ENCODE measurements at places on chromosomes 2 and 18.
A peak's percentile ranks its signal among the peaks of the same experiment; 100 is the strongest.

GRCh38 chr2:151478011-151478410, 68.3 kb downstream of the RIF1 start:
- DNase-seq, result peak; percentile 10

DNA sequence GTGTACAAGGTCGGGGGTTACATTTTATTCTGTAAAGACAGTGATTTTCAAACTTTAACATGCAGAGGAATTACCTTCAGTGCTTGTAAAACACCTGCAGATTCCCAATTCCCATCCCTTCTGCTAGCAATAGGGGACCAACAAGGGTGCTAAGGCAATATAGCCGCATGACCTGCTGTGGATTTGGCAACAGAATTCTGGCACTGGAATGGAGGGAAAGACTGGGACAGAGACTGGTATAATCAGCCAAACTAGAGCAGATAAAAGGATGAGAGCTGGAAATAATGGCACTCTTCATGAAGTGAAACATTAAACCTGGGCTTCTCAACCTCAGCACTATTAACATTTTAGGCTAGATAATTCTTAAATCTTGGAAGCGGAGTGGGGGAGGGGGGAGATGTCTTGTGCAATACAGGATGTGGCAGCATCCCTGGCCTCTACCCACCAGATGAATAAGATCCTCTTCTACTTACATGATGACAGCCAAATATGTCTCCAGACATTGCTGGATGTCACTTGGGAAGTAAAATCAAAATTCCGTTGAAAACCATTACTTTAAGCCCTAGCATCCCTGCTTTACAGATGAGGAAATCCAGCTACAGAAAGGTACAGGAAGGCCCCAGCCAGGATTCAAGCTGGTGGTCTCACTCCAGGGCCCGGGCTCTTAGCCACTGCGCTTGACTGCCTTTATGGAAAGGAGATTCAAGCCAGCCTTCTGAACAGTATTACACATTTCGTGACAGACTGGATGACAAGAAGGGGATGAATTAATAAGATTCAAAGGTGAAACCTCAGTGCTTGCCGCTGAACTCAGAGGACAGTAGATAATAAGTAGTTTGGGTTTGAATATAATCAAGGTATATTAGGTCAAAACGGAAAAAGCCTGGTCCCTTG, 1.7 kb downstream of the EVA1A start:
- peak; percentile 53 for DNase-seq

DNA sequence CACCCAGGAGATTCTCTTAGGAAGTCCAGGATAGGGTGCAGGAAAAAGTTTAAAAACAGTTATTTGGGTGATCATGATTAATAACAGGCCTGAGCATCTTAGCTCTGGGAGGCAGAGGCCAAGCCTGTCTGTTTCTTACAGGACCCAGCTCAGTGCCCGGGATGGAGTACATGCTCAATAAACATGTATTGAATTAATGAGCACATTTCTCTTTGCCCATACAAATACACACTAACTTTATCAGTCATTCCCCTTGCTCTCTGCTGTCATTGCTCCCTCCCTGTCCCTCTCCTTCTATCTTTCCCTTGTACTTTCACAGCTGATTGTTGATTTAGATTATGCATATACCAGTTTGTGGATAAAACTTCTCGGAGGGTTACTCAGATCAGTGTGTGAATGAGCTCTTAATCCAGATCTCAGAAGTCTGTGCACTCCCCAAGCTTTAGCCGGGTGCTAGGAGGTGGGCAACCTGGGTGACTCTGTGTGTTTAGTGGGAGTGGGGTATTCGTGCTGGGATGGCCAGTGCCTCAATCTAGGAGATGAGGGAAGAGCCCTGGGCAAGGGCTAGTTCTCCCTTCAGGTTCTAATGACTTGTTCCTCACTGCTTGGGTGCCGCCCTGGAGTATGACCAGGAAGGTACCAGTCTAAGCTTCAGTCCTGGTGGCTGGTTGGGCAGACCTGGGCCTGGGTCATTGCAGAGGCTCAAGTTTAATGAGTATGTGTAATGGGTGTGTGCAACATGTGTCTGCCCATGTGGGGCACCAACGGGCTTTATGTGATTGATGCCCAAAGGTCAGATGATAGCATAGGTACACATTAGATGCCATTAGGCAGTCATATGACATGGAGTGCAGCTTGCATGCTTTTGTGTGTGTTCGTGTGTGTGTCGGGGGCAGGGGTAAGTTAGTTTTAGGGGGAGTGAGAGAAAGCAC, 10.6 kb downstream of the EMX1 start:
- no peak for DNase-seq

DNA sequence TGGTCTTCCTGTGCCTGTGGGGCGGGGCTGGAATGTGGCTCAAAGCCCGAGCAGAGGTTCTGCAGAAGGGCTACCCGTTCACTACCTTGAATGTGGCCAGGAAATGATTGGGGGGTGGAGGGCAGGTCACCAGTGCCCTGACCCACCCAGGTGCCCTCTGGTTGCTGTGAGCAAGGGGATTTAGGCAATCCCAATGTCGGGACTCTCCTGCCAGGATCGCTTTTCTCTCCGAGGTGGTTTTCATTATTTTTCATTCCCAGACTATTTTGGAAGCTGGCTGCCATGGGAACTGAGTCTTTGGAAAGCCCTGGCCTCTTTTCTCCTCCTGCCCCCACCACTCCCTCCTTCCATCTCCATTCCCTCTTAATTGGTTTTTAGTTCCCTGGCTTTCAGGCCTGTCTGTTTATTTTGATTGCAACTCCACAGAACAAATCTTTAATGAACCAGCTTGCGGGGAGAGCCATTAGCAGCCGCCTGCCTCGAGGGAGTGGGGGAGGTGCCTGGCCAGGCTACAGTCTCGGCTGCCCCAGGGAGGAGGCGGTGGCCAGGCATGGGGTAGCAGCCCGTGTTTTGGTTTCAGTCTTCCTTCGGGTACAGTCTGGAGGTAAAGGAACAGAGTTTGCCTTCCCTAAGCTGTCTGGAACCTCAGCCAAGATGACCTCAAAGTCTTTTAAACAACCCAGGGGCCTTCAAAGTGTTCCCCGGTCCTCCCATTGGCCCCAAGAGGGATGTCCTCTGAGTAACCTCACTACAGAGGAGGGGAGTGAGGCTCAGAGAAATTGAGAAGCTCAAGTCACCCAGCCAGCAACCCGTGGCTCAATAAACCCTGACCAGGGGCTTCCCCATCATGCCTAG, 114.4 kb upstream of the HAAO start:
- DNase-seq, result peak; percentile 90

- no peak for DNase-seq
Observed at GRCh38 chr2:60652832-60653340, 99.4 kb upstream of the BCL11A start.

DNA sequence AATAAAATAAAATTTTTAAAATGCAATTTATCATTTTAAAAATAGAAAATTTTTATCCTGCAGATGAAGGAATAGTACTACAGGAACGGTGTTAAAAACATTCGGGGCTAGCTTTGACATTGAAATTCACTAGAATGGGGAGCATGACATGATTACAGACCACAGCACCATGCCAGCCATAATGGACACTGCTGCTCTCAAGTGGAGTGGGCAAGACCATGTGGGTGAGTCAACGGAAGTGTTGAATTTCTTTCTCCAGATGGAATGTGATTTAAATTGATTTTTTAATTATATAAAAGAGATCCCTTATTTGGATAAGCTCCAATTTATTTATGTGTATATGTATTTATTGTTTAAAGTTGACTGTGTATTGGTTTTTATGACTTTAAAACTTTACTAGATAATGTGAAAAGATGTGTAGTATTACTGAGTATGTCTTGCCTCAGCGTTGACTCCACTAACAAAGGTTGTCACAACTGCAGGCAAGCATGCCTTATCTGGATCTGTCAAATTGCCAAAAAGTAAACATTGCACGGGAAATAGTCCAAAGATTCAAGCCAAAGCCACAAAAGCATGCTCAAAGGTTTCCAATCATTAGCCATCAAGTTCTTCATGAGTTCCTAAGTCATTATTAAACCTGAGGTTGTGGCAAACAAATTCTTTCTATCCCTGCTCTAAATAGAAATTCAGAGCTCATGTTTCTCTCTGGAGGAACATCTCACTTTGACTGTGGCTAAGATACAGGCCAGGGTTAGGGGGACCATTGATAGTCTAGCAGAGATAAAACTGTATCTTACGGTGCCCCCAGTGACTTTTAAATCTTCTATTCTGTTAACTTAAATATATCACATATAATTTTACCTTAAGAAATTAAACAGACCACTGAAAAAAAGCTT, 536.9 kb downstream of the TMX3 start:
- peak; percentile 99 for DNase-seq

DNA sequence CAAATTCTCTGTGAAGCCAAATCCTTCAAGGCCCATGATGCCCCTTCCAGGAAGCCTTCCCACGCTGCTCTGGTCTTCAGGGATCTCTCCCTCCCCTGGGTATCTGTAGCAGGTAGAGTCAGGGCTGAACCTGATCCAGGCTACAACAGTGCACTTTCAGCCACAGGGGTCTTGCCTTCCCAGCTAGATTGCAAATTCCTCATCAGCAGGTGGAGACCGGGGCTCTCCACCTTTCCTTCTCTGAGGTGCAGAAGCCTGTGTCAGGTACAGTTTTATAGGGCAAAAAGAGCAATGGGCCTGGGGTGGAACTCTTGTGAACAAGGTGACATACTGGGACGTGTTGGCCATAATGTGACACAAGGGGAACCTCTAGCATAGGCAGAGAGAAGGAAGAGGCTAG, 312.9 kb downstream of the MYCN start:
- no peak for DNase-seq

DNA sequence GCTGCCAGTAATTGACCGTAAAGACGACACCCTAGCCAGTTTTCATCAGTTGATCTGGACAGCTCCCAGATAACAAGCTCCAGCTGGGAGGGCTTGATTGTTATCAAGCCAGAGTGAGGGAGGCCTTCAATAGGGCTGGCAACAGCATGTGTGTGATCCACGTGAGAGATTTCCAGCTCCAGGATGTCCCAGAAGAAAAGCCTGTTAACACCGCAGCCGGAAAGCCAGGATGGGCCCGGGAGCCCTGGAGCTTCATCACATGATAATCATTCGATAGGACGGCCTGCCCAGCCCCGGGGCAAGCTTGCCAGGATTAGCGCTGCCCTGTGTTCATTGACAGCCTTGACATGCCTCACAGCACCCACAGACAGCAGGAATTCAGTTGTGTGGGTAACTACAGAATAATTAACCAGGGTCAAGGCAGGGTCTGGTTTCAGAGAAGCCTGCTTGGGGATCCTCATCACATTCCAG, 182.5 kb downstream of the C1D start:
- DNase-seq, result peak; percentile 94

- DNase-seq, result peak; percentile 67
Observed at GRCh38 chr2:200625958-200626363, 40.1 kb downstream of the AOX1 start.

DNA sequence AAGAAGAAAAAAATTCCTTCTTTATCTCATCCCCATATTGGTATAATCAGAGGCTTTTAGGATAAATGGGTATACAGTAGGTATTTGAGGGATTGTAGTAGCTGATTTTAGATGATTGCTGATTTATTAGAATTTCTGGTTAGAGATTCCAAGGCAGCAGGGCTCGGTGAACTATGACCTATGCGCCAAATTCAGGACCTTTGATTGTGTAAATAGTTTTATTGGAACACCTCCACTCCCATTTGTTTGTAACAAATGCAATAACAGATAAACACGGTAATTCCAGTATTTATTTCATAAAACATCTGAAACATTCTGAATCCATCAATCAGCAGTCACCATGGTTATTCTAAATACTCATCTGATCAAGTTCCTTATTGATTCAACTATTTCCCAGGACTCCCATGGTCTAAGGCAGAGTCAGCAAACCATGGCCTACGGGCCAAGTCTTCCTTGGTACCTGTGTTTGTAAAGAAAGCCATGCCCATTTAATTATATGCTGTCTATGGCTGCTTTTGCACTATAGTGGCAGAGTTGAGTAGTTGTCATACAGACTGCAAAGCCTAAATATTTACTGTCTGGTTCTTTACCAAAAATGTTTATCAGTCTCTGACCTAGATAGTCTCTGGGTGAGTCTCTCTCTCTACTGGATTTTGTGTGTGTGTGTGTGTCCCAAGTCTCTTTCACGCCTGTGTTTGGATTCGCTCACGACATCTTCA, 4.3 kb downstream of the MGAT5 start:
- DNase-seq, result no peak

- DNase-seq, result peak; percentile 61
Observed at GRCh38 chr2:109644571-109645275, 30.6 kb downstream of the SOWAHC start.

DNA sequence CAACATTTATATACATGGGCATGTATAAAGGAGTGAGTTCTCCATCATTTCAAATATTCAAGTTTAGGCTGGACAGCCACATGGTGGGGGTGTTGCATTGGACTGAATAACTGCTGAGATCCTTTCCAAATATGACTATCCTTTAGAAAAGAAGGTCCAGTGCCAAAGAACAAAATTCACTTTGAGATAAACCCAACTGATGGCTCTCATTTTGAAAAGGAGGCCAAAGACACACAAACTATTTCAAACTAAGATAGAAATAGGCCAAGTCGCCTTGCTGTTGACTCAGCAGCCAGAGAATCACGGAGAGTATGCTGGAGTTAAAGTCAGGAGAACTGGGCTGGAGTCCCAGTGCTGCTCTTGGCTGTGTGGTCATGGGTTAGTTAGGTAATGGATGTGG, 204.5 kb upstream of the LRATD1 start:
- peak; percentile 2 for DNase-seq

DNA sequence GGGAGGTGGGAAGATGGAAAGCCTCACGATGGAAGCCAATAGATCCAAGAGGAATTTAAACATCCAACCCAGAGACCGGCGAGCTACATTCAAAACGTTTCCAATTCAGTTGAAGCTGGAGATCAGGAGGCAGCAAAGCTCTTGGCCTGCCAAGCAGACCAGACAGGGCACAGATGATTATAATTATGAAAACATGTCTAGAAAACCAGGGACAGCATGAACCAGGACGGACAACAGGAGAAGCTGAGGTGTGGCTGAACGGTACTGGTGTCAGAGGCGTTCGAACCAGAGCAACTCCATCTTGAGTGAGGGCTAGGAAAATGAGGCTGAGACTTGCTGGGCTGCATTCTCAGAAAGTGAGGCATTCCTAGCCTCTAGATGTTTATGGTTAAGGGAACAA, 102.2 kb upstream of the CCDC150 start:
- no peak for DNase-seq

DNA sequence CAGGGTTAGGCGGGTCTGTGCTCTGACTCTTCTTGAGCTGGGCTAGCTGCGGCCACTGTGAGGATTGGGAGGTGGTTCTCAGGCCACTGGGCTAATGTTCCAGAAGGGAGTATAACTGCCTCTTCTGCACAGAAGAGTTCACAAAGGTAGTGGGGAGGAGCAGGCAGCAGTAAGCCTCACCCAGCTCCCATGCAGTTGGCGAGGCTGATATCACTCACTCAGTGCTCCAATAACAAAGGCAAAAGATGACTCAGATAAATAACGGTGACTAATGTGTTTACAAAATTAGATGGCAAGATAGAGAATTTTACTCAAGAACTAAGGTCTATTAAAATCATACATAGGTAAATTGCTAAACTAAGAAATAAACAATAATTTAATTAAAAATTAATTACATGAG, 174.2 kb upstream of the TMEM200C start:
- DNase-seq, result peak; percentile 65

GRCh38 chr2:151975460-151976414, 123.1 kb downstream of the CACNB4 start:
- DNase-seq, result no peak
